ENCODE measurements at places on chromosomes 2 and 18.

GRCh38 chr2:39215545-39215944 is 28.2 kb downstream of the CDKL4 start:
- no peak for DNase-seq

DNA sequence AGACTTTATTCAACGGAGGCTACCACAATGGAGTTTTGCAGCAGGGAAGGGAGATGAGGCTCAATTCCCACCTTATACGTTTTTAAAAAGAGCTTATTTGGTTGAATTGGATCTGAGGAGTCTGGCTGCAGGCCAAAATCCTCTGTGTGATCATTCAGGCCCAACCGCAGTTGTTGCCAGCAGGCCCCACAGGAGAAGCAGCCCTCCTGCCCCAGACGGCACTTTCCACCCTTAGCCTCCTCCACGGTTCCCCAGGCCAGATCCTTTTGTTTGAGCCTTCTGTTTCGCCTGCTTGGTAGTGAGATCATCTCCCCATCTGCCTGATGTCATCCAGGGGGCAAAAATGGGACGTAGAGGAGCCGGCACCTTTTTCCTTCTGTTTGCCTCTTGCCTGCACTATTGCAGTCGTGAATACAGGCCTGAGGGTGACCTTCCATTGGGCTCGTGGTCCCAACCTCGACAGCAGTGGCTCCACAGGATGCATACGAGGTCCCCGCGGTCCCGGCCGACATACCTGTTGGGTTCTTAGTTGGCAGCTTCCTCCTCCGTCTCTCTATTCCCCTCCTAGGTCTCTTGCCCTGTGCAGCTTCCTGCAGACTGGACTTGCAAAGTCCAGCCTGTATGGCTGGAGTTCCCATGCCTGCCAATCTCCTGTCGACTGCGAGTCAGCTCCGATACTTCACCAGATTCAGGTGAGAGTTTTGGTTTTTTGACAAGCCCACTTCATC is 9.3 kb upstream of the GPR35 start:
- no peak for DNase-seq

DNA sequence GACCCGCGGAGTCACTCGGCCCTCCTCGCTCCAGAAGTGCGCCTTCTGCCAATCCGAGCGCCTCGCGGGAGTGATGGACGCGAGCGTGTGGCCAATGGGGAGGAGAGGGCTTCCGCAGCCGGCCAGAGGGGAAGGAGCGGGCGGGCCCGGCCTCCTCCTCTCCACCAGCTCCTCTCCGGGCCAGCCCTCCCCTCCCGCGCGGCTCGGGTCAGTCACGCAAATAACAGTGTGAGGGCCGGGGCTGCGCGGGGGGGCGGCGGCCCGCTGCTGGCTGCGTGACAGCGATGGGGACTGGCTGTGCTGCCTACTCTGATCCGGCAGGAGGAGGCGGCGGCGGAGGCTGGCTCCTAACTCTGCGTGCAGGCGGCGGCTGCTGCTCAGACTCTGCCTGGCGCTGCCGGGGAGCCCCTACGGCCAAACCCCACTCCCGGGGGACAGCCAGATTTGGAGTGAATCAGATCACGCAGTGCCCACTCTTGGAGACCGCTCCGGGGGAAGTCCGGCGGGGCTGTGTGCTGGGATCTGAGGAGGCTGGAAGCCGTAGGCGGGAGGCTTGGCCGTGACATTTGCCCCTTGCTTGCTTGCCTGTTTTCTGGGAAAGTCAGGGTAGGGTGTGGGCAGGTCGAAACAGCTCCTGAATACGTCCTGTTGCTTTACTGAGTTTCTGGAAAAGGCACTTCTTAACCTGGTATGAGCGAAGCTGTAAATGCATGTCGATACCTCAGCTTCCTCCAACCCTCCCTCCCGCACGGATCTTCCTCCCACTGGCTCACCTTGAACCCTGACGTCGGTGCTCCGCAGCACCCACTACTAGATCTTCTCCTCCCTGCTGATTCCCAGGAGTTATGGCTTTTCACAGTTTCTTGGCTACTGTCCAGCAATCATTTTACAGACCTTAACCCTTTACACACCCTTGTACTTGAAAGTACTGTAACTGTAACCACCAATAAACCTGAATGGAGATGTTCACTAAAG is 97.9 kb upstream of the SERTAD2 start:
- no peak for DNase-seq

GRCh38 chr2:443741-444140 is 155.8 kb upstream of the ALKAL2 start:
- DNase-seq = no peak

DNA sequence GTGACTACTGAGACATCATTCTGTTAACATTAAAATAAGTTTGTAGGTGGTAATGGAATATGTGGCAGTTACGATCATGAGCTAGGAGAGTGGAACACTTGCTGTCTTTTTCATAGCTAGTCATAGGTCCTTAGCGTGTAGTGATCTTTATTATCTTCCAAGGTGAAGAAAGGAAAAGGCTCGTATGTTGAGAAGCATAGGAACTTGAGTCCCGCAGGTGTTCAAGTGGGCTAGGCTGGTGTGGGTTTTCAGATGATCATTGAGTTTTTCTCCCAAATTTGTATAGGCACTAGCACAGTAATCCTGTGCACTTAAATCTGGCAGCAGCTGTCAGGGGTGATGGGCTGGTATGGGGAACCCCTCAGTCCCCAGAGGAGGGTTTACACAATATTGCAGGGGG is 10.9 kb downstream of the SLC20A1 start:
- DNase-seq = no peak

GRCh38 chr2:60267122-60267521 is 286.3 kb downstream of the BCL11A start:
- no peak for DNase-seq

DNA sequence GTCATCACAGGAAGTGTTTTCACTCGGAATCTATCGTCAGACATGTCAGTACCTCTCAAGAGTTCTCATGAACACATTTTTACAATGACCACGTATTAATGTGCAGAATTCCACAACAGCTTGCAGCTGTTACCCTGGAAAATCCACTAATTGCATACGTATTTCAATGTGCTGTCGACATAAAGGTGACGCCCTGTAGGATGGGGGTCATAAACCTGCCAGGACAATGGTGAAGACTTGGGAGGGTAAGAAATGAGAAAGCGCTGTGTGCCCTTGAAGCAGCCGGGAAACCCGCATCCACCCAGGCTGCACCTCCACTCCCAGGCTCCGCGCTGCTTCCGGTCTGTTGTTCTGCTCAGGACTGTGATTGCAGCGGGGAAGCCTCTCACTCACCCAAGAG is 14.0 kb downstream of the TMEM18 start:
- no peak for DNase-seq

- DNase-seq = no peak
Measured at GRCh38 chr2:227789803-227790202, 23.8 kb upstream of the CCL20 start.

GRCh38 chr2:32851777-32852439 is 94.8 kb upstream of the LTBP1 start:
- no peak for DNase-seq

- DNase-seq = peak; percentile 84
Measured at GRCh38 chr2:127067620-127068350, 39.2 kb downstream of the BIN1 start.

- DNase-seq = no peak
Measured at GRCh38 chr2:167423731-167424130, 535.5 kb downstream of the XIRP2 start.

- no peak for DNase-seq
Measured at GRCh38 chr2:135299165-135299564, 231.9 kb downstream of the ZRANB3 start.

- DNase-seq = peak; percentile 16
Measured at GRCh38 chr2:241053576-241054251, 48.4 kb downstream of the MTERF4 start.

DNA sequence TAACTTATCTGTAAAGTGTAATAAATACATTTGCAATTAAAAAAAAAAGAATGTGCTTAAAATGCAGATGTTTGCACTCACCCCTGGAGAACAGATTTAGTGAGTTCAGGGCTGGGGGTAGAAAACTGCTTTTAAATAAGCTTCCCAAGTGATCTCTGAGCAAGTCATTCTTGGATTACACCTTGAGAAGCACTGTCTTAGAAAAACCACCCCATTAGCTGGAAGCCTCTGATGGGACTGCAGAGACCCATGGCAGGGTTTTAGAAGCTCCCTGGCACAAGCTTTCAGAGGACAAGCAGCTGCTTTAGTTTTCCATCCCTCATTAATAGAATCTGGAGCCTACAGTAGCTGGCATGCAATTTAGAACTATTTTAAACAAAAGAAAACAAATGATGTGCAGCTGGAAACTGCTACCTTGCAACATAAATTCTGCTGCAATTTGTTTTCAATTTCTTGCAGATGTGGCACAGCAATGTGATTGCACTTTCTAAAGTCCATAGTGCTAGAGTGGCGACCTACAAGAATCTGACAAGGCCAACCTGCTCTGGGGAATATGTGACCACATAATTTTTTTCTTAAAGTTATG is 141.5 kb downstream of the CDC42EP3 start:
- DNase-seq = no peak

DNA sequence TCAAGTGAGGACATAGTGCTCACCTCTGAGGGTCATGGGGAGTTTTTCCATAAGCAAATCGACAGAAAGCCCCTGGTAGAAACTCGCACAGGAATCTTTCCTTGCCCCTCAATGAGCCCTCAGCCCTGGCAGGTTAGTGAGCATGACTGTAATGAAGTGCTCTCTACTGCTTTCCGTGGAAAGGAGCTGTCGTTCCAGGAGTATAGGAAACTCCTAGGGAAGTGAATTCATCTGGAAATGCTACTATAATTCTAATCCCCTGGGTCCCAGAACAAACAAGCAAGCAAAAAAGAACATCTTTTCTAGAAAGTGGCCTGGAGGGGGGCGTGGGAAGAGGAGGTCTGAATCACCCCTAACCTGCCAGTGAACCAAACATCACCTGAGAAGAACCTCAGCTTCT is 18.1 kb downstream of the BCL2L11 start:
- no peak for DNase-seq

GRCh38 chr2:162343492-162343823 is 474 bp upstream of the GCA start:
- no peak for DNase-seq

DNA sequence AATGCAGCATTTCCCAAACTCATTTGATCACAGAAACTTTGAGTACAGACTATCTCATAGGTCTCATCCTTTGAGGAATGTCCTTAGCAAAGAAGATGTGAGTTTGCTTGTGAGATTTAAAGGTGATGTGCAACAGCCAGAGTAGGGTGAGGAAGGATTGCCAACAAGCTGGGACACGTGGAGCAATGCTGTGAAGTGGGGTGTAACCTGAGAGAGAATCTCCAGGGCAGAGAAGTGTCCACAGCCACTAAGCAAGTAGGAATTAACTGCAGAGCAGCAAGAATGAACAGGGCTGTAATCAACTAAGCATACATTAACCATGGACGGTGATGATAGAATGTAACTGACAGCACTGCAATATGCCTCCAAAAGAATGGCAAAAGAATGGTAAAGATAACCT is 469.9 kb upstream of the NRP2 start:
- no peak for DNase-seq

DNA sequence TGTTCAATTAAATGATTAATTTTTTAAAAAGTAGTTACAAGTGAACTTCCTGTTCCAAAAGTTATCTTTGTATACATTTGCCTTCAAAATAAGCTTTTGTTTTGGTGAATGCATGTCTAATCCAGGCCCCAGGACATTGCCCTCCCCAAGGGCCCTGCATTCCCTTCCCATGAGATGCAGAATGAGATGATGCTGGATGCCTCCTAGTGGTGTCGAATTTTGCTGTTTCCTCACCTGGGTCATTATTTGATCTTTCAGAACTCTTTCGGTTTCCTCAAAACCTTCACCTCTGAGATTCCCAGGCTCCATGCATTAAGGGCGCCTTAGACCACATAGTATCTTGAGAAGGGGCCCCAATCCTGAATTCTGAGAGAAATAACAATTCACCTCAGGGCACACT is 728.8 kb downstream of the CNTNAP5 start:
- no peak for DNase-seq

DNA sequence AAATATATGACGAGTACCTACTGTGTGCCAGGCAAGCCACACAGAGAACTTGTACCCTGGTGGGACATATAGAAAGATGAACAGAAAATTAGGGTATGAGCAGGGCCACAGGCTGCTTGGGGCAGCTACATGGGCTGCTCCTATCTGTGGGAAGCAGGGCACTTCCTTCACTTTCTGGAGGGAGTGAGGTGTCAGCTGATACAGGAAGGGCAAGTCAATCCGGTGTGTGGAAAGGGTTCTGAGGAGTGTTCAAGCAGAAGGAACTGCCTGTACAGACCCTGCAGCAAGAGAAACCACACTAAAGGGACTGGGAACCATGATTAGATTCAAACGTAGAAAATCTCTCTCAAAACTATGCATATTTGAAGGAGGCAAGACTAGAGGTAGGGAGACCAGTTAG is 58.6 kb upstream of the BCL11A start:
- DNase-seq = no peak

DNA sequence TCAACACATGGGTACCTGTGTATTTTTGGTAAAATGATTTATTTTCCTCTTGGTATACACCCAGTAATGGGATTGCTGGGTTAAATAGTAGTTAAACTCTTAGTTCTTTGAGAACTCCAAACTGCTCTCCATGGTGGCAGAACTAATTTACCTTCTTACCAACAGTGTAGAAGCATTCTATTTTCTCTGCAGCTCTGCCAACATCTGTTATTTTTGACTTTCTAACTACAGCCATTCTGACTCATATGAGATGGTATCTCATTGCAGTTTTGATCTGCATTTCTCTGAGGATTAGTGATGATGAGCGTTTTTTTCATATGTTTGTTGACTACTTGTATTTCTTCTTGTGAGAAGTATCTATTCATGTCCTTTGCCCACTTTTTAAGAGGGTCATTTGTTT is 180.6 kb downstream of the FSIP2 start:
- no peak for DNase-seq

DNA sequence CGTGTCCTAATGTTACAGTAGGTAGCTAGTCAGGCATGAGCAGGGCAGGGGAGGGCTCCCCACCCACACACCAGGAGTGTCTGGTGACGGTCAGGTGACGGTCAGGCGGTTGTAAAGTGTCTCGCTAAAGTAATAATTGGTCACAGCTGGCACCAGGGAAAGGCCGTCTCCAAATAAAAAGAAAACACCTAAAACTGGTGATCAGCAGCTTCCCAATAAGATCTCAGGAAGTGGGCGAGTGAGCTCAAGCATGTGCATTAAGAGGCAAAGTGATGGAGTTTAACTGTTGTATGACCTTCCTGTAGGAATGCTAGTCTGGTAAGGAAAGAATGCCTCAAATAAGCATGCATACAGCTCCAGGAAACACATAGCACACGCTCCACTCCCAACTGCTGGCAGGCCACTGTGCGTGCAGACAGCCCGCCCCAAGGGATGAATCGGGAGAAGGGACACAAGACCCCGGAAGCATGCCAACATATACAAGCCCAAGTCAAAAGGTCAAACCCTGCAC is 177.1 kb downstream of the RNF144A start:
- DNase-seq = no peak

DNA sequence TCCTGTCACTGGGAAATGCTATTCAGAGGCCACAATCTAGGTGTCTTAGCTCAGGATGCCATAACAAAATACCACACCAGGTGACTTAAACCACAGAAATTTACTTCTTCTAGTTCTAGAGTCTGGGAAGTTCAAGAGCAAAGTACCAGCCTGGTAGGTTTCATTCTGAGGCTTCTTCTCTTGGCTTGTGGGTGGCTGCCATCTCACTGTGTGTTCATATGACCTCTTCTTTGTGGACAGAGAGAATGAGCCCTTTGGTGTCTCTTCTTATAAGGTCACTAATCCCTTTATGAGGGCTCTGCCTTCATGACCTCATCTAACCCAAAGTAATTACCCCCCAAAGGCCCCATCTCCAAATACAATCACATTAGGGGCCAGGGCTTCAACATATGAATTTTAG is 57.3 kb downstream of the RHOB start:
- DNase-seq = no peak
